Right renal pelvis (tissue), 4 donors: ENCODE measurements at places on chromosomes 16 and 17. TPM values are rescaled to one million over a fixed set of nuclear protein-coding genes. Genes with fewer than 3 reads are reported as not detected.

DNA sequence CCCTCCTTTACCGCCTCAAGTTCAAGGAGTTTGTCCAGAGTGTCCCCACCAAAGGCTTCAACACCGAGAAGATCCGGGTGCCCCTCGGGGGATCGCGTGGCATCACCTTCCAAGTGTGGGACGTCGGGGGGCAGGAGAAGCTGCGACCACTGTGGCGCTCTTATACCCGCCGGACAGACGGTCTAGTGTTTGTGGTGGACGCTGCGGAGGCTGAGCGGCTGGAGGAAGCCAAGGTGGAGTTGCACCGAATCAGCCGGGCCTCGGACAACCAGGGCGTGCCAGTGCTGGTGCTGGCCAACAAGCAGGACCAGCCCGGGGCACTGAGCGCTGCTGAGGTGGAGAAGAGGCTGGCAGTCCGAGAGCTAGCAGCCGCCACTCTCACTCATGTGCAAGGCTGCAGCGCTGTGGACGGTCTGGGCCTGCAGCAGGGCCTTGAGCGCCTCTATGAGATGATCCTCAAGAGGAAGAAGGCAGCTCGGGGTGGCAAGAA is 1.1 kb downstream of the ARL4D start:
- no peak for DNase-seq

DNA sequence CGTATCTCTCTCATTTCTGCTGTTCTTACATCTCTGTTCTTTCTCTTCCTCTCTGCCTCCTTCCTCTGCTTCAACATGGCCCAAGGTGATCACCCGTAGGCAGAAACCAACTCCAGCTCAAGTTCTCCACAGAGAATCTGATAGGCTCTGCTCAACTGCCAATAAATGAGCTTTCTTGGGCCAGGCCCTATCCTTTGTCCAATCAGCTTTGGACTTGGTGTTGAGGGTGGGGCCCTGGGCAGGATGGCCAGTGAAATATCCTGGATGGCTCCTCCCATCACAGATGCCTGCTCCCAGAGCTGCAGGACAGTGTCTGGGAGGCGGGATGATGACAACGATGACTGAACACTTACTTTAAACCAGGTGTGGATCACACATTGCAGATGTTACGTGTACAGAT is 17.4 kb upstream of the BRD7 start:
- no peak for DNase-seq

DNA sequence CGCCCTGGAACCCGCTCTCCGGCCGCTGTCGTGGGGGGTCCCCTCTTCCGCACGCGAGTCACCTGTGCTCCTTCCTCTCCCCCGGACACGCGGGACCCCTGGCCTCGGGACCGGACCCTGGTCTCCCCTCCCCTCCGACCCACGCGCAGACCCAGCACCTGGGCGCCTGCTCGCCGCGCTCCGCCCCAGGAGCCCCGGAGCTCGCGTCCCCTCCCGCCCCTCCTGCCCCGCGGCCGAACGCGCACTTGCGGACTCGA is 762 bp downstream of the RAB40B start:
- no peak for DNase-seq

- no peak for DNase-seq
These were observed 1631.0 kb downstream of the CDH8 start for GRCh38 chr16:60405286-60405685.

The TMEM92 gene
- polyA plus RNA-seq = 1.9 TPM
